ENCODE measurements at places on chromosomes 2 and 18.
A peak's percentile ranks its signal among the peaks of the same experiment; 100 is the strongest.

DNA sequence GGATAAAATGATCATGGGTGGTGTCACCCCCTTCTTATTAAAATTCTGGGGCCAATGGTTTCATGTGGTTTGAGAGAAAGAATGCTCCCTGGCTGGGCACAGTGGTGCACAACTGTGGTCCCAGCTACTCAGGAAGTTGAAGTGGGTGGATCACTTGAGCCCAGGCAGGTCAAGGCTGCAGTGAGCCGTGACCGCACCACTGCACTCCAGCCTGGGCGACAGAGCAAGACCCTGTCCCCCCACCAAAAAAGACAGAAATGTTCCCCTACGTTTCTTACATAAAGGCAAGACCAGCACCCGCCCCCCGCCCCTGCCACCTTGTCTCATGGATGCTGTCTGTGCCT, 53.0 kb upstream of the ID2 start:
- DNase-seq, result no peak

DNA sequence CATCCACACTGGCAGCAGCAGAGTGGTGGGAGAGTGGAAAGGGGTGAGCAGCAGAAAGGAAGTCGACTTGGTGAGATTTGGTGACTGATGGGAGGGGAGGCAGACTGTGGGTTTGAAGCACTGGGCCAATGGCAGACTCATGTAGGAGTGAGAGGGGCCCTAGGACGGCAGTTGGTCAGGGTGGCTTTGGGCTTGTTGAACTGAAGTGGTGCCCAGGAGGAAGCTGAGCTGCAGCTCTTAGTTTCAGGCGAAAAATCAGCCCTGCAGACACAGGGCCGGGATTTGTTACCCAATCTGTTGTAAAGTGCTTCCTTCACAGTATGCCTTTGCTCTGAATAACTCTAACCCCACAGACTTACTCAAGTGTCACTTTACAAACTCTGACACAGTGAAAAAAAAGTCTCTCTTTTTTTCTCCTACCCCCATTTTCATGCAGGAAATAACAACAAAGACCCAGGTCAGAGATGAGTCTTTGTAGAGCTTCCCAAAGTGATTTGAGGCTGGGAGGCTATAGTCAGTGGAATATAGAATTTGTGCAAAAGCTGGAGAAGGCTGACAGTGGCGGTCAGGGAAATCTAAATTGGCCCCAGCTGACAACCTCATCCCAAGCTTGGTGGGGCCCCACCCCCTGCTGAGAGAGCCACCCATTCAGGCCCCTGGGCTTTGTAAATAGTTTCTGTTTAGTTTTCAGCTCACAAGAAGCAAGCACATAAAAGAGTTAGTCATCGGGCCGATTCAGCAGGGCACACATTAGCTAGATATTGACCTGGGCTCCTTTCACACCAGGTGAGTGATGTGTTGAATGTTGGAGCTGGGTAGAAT, 226.9 kb downstream of the VAPA start:
- peak; percentile 22 for DNase-seq

DNA sequence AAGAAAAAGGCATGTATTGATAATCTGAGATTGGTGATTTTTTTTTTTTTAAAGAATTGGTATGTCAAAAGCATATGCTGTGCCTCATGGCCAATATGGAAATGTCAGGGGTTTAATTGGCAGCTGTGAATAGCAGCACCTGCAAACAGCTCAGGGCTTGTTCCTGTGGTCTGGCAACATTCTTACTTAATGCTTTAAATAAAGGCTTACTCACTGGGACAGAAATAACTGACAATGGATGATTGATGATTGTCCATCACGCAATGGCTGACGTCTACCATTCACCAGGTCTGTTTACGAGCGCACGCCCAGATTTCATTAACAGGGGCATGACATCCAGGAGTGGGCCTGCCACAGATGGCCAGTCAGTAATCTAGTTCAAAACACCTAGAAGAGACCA, 66.7 kb downstream of the ETAA1 start:
- DNase-seq, result no peak

DNA sequence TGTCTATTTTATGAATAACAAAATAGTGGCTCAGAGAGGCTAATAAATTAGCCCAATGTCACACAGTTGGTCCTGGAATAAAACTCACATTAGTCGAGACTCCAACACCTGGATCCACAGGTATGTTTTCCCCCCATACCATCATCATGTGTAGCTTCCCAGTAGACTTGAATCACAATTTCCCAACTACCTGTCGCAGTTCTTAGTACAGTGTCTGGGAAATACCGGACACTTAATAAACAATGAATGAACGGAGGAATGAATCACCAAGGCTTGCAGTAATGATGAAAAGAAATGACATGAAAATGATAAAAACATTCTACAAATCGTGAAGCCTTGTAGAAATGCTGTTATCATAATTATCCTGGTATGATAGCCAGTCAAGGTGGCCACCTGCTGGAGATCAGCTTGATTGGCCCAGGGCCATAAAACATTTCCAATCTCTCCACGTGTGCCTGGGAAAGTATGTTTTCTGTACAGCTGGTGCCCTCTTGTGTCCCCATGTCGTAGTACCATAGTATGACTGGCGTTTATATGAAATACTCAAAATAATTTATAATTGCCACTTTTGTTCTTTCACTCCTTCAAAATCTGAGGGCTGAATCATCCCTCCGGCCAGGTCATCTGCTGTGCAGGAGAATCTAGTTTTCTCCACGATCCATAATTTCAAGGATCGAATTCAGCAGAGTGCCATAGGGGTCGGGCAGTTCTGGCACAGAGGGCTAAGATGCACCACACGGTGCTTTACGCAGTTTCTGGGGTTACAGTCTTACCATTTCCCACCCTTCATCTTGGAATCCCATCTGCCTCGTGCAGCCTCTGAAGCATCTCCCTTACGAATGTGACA, 95.4 kb downstream of the LAMA1 start:
- DNase-seq, result peak; percentile 21

GRCh38 chr18:57195341-57195740, 48.5 kb downstream of the BOD1L2 start:
- no peak for DNase-seq

GRCh38 chr2:28950941-28951630, 30.0 kb upstream of the TOGARAM2 start:
- no peak for DNase-seq

- DNase-seq, result peak; percentile 74
These were observed 108.6 kb downstream of the COMMD1 start for GRCh38 chr2:62014102-62014501.

DNA sequence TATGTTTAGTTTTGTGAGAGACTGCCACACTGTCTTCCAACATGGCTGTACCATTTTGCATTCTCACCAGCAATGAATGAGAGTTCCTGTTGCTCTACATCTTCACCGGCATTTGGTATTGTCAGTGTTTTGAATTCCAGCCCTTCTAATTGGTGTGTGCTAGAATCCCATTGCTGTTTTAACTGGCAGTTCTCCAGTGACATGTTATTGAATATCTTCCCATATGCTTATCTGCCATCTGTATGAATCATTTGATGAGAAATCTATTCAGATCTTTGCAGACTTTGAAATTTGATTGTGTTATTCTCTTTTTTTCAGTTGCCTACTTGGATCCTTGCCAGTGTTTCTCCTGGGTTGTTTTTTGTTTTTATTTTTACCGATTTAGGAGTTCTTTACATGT, 99.0 kb downstream of the SNTG2 start:
- peak; percentile 69 for DNase-seq

- no peak for DNase-seq
These were observed 19.8 kb downstream of the PDIA6 start for GRCh38 chr2:10792660-10793400.

GRCh38 chr2:239607517-239608191, 206.8 kb upstream of the HDAC4 start:
- no peak for DNase-seq

- no peak for DNase-seq
These were observed 132.8 kb upstream of the CTDP1 start for GRCh38 chr18:79546781-79547272.

GRCh38 chr2:150476809-150477302, 10.6 kb downstream of the RND3 start:
- peak; percentile 23 for DNase-seq

DNA sequence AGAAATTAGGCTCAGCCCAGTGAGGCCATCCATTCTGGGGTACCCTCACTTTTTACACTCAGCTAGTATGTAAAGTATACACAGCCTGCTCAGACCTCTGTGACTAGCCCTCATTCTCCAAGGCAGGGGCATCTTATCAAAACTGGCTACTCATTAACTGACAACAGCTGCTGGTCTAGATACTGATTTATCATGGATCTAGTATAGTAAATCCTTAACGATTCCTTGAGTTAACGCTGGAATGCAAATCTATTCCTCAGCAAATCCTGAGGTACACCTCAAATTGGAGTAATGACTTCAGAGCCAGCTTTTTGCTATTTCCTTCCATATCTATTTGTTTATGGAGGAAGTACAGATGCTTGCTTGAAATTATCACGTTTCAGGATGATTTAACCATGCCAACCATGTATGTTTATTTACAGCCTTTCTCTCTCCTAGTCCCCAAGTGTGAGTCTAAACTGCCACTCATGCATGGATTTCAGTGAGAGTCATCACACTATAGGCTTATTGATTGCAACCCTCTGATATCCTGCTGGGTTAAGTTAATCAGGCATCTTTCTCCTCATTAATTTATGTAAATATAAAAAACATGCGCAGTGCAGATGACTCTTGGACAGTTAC, 70.2 kb upstream of the DOK6 start:
- DNase-seq, result no peak

GRCh38 chr18:22643731-22644130, 226.0 kb upstream of the CTAGE1 start:
- peak; percentile 14 for DNase-seq

- DNase-seq, result peak; percentile 28
These were observed 53.3 kb downstream of the FECH start for GRCh38 chr18:57533006-57533867.

DNA sequence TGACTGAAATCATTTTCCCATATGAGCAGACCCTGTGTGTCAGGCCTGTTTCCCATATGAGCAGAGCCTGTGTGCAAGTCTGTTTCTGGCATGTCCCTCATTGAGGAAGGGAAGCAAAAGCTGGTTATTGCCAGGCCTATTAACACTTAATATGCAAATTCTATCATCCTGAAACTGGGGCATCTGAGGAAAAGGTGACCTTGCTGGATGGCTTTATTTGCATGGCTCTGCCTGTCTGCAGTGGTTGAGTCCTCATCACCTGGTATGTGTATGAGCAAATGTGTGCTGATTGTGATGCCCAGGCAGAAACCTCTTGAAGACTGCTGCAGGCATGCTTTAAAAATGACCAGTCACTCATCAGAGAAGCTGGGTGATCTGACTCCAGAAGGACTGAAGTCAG, 31.2 kb downstream of the EIF4E2 start:
- DNase-seq, result no peak

DNA sequence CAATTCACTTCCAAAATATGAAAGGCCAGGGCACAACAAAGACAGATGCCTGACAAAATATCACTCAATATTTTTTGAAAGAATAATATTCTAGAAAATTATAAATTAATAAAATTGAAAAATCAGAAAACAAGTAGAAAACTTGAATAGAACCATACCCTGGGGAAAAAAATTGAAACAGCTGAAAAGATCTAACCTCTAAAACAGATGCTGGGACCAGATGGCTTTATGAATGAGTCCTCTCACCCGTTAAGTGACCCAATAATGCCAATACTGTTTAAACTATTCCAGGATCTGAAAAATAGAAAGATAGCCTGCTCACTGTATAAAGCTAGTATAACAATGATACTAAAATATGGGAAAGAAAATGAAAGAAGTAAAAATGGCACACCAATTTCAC, 322.3 kb upstream of the VWC2L start:
- no peak for DNase-seq

- no peak for DNase-seq
These were observed 9.5 kb upstream of the KCNG3 start for GRCh38 chr2:42503291-42503690.

Data from cardiac fibroblast (primary cell).